HTR-8/SVneo (cell line): ENCODE measurements at places on chromosomes 4 and X.

GRCh38 chr4:137700072-137700471, 167.8 kb upstream of the PCDH18 start:
- DNase-seq = no peak

DNA sequence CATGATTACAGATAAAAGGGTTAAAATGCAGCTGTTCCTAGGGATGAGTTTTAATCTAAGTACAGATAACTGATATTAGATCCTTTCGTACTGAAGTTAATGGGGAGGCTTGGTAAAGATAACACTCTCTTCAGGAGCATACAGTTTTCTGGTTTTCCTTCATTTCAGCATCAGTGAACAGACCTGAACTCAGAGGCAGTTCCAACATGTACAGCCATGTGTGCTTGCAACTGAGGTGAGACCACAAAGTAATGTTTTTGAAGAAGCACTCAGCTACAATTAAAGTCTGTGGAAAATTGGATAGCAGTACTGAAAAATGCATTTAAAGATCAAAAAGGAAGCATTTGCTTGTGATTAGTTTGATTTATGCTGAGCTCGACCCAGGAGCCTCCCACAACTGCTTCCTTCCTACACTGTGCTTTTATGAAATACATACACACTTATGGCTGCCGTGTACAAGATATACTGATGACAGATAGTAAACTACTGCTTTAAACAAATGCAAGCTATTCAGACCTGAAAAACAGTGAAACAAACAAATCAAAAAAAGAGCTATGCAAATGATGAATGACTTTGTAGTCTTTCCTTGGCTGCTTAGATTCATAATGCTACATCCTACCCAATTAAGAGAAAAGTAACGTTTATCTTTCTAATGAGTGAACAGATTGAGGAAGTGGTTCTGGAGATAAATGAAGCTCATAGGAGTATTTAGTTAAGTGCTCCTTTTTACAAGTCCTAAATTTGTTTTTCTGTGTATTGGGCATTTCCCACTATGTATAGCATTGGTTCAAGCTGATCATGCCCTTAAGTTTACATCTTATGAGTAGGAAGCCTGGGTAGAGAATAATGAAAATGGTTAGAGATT, 68.4 kb downstream of the PDLIM5 start:
- DNase-seq = no peak

GRCh38 chr4:181077341-181077740, 1165.9 kb upstream of the TENM3 start:
- no peak for DNase-seq

- DNase-seq = peak; percentile 53
Measured at GRCh38 chr4:41257257-41257901, 651 bp downstream of the UCHL1 start.

GRCh38 chr4:155473420-155474095, 96.8 kb upstream of the MAP9 start:
- DNase-seq = no peak
